ENCODE measurements at places on chromosomes 6 and 20. TPM values are rescaled to one million over a fixed set of nuclear protein-coding genes. Genes with fewer than 3 reads are reported as not detected.

KLC4 gene
- 9.5 TPM for total RNA-seq

DNA sequence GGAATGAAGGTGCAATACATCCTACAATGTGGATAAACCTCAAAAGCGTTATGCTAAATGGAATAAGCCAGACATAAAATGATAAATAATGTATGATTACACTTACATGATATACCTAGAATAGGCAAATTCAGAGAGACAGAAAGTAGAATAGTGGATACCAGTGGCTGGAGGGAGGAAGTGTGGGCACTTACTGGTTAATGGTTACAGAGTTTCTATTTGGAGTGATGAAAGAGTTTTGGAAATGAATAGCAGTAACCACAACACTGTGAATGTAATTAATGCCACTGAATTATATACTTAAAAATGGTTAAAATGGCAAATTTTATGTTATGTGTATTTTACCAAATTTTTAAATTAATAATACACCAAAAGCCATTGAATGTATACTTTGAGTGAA is 71.4 kb upstream of the CST7 start:
- no peaks in the 10 kb centered on the region for H3K4me1 ChIP-seq
- no peak overlapping the region for H3K4me3 ChIP-seq
- no peak for DNase-seq
- peaks cover 2% of the 10 kb centered on the region for H3K27me3 ChIP-seq
- no peaks in the 10 kb centered on the region for H3K36me3 ChIP-seq
- H3K27ac ChIP-seq = no peak overlapping the region

DNA sequence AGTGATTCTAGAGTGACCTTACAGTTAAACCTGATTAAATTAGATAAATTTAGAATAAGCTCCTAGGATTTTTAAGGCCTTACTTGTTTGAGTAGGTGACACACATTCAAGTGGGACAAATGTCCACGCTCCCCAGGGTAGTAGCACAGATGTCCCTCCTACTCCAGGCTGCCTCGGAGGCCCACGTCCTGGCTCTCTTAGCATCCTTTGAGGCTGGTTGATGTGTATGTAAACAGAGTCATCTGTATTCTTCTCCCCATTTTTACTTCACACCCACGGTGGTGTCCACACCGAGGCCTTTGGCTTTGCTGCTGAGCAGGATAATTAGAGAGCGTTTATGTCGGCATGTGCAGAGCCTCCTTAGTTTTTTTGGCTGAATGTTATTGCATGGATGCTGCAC is 15.8 kb downstream of the ENTPD6 start:
- no peaks in the 10 kb centered on the region for H3K27me3 ChIP-seq
- no peak for DNase-seq
- H3K4me1 ChIP-seq = peaks cover 3% of the 10 kb centered on the region

DNA sequence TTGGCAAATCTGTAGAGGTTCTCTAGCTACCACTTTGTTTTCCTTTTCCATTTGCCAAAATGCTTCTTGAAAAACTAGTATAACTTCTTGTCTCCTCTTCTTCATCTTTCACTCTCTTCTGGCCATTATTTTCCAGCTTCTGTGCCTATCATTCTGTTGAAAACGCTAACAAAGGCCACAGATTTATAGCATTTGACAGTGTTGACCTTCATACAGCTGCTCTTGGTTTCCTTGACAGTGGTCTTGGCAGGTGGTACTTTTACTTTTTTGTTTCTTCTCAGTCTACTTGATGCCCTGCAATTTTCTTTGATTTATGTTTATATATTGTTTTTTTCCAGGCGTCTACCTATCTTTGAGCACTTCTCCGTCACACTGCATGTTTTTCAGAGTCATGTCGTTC is 23.7 kb downstream of the TRMT11 start:
- no peak overlapping the region for H3K27ac ChIP-seq
- no peaks in the 10 kb centered on the region for H3K27me3 ChIP-seq
- no peaks in the 10 kb centered on the region for H3K4me1 ChIP-seq
- peaks cover 31% of the 10 kb centered on the region for H3K36me3 ChIP-seq
- DNase-seq = no peak

GRCh38 chr6:148837941-148838340 is 91.1 kb downstream of the UST start:
- no peak for DNase-seq
- H3K36me3 ChIP-seq = no peaks in the 10 kb centered on the region
- peaks cover 2% of the 10 kb centered on the region for H3K4me1 ChIP-seq
- H3K27ac ChIP-seq = no peak overlapping the region
- peaks cover 7% of the 10 kb centered on the region for H3K27me3 ChIP-seq
- H3K4me3 ChIP-seq = no peak overlapping the region

LST1 gene
- 42.6 TPM for total RNA-seq

GATA5 gene
- total RNA-seq = not detected

- peak overlapping the region; percentile 89 for H3K27ac ChIP-seq
- peak overlapping the region; percentile 99 for H3K4me3 ChIP-seq
- peaks cover 10% of the 10 kb centered on the region for H3K36me3 ChIP-seq
- no peaks in the 10 kb centered on the region for H3K27me3 ChIP-seq
- peaks cover 29% of the 10 kb centered on the region for H3K4me1 ChIP-seq
These were observed 451 bp upstream of the HSF2 start for GRCh38 chr6:122399055-122399347.

GRCh38 chr6:46796848-46797580 is 3.8 kb downstream of the MEP1A start:
- no peak for DNase-seq
- H3K4me1 ChIP-seq = no peaks in the 10 kb centered on the region

TSHZ2 gene
- total RNA-seq = 29.5 TPM

DNA sequence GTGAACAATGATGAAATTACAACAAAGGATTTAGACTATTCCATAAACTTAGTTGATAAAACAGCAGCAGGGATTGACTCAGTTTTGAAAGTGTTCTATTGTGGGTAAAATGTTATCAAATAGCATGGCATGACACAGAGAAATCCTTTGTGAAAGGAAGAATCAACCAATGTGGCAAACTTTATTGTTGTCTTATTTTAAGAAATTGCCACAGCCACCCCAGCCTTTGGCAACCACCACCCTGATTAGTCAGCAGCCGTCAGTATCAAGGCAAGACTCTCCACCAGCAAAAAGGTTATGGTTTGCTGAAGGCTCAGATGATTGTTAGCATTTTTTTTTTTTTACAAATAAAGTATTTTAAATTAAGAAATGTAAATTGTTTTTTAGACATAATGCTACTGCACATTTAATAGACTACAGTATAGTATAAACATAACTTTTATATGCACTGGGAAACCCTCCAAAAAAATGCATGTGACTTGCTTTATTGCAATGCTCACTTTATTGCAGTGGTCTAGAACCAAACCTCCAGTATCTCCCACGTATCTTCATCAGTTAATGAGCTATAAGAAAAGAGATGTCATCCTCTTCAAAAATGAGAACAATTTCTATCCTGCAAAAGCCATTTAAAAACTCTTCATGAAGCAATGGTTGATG is 162.7 kb downstream of the SOBP start:
- no peaks in the 10 kb centered on the region for H3K36me3 ChIP-seq
- DNase-seq = no peak
- H3K4me3 ChIP-seq = no peak overlapping the region

APCDD1L gene
- total RNA-seq = not detected

CDH26 gene
- 0.47 TPM for total RNA-seq

GRCh38 chr20:57748601-57749130 is 38.9 kb upstream of the PMEPA1 start:
- no peak overlapping the region for H3K27ac ChIP-seq
- H3K4me3 ChIP-seq = peak overlapping the region; percentile 56
- H3K36me3 ChIP-seq = no peaks in the 10 kb centered on the region
- H3K27me3 ChIP-seq = peaks cover 43% of the 10 kb centered on the region

CYP24A1 gene
- not detected for total RNA-seq

SPTLC3 gene
- total RNA-seq = 0.26 TPM

DNA sequence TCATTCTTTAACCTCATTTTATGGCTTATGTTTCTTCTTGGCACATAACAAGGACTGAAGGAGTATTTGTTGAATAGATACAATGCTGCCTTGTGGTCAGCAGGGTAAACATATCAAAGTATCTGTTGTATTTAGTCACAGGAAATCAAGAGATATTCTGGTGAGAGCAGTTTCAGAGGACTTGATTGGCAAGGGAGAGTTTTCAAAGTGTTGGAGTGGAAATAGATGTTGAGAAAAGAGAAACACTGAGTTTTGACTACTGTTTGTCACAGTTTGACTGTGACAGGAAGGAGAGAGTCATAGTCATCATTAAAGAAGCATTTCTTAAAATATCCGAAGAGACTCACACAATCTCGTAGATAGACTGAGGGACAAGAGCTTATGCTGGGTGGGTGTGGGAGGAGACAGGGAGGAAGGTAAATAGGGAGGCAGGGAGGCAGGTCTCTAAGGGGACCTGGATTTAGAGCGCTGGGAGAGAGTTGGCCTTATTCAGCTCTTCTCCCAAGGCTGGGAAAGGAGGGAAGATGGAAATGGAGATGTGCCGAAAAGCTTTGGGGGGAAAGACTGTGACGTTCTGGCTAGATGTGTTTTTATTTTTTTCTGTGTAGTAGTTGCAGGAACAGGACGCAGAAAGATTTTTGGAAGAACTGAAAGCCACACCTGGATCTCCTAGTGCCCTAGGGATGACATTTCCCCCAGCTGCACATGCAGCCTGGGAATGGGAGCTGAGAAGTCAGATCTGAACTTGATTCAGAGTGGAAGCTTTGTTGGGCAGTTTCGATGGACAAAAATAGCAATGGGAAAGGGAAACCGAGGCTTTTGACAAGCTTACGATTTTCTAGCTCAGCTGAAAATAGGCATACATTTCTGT is 65.0 kb upstream of the IFNGR1 start:
- H3K4me3 ChIP-seq = no peak overlapping the region
- H3K4me1 ChIP-seq = peaks cover 11% of the 10 kb centered on the region
- H3K27ac ChIP-seq = no peak overlapping the region
- H3K36me3 ChIP-seq = no peaks in the 10 kb centered on the region

DNA sequence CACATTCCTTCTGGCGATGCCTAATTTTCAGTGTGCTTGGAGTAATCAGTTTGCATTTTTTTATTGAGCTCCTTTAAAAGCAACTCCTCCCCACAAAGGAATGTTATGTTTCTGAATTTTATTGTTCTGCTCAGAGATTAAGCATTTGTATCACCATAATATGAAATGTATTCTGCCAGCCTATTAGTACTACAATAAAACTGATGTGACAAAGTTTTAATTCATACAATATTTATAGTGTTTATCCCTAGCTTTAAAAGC is 236.9 kb upstream of the ASCC3 start:
- no peaks in the 10 kb centered on the region for H3K27me3 ChIP-seq
- H3K36me3 ChIP-seq = no peaks in the 10 kb centered on the region
- no peaks in the 10 kb centered on the region for H3K4me1 ChIP-seq

DNA sequence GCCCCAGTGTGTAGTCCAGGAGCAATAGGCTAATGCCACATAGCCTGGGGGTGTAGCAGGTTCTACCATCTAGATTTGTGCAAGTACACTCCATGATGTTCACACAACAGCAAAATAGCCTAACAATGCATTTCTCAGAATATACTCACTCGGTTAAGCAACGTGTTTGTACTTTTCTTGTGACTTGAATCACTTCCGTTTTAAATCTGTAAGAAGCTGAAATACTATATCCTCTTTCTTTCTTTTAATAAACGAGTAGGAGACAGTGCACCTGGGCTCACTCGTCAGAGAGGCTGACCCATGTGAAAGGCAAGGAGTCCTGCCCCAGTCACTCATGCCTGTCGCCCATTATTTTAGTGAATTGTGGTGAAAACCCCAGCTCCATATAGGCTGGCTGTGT is 201.6 kb downstream of the FOXA2 start:
- no peaks in the 10 kb centered on the region for H3K36me3 ChIP-seq
- no peak overlapping the region for H3K27ac ChIP-seq
- H3K4me1 ChIP-seq = no peaks in the 10 kb centered on the region
- peak; percentile 14 for DNase-seq
- H3K27me3 ChIP-seq = no peaks in the 10 kb centered on the region

GRCh38 chr6:12058172-12058961 is 46.3 kb downstream of the HIVEP1 start:
- H3K36me3 ChIP-seq = peaks cover 31% of the 10 kb centered on the region
- no peaks in the 10 kb centered on the region for H3K27me3 ChIP-seq
- peak overlapping the region; percentile 56 for H3K27ac ChIP-seq
- no peak for DNase-seq
- H3K4me1 ChIP-seq = peaks cover 52% of the 10 kb centered on the region

DNA sequence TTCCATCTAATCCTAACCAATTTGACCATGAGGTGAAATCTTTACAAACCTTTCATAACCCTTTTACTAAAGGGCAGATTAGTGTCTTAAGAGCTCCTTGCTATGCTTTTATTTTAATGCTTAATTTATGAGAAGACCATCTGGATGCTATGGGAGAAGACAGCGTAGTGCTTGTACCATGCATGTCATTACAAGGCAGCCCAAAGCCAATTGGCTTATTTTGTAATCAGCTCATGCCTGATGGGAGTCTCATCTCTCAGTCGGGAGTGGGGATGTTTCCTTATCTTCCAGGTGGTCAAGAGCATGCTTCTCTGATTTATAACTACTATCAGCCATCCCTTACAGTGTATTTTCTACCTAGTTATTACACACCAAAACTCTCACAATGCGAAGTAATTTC is 304.7 kb downstream of the FARS2 start:
- no peak overlapping the region for H3K4me3 ChIP-seq
- H3K36me3 ChIP-seq = peaks cover 3% of the 10 kb centered on the region
- H3K27me3 ChIP-seq = no peaks in the 10 kb centered on the region

All from activated CD4-positive, alpha-beta T cell treated with anti-CD3 and anti-CD28 coated beads, Interleukin-2, amount 10 ng/mL, durations not matched to agents 24 days and 14 days (primary cell).